ENCODE measurements at places on chromosomes 12 and 14.

DNA sequence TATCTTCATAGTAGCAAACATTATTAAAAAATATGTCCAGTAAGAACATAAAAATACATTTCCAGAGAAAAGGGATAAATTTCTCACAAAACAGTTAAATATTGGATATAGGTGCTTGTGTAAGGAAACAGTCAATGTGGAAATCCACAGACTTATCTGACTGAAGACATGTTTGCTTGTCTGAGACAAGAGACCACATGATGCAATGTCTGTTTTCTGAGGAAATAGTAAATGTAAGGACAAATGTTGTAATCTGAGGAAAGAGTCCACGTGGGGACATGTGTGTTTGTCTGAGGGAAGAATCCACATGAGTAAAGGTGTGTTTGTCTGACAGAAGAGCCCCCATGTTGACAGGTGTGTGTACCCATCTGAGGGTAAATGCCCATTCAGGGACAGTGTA, 1093.2 kb downstream of the TMEM121 start:
- peak; percentile 65 for DNase-seq

DNA sequence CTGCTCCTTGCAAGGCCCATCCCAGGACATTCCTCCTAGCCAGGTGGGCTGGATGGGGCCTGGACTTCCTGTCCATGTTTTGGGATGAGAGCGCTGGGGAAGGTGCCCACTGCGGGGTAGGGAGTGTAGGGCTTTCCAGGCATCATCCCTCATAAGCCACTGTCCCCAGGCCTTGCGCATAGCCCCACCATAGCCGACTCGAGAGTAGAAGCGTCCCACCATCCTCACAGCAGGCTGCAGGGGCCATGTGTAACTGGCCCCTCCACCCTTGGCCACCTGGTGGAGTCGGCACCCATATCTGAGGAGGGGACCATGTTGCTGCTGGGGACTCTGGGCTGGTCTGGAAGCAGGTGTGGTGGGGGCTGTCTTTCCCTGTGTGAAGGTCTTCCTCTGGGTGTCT, 30.5 kb downstream of the SH2B3 start:
- no peak for DNase-seq

- DNase-seq: no peak
These were observed 134.2 kb upstream of the PWP1 start for GRCh38 chr12:107551434-107551833.

GRCh38 chr12:116466536-116466935, 92.6 kb upstream of the MAP1LC3B2 start:
- no peak for DNase-seq

DNA sequence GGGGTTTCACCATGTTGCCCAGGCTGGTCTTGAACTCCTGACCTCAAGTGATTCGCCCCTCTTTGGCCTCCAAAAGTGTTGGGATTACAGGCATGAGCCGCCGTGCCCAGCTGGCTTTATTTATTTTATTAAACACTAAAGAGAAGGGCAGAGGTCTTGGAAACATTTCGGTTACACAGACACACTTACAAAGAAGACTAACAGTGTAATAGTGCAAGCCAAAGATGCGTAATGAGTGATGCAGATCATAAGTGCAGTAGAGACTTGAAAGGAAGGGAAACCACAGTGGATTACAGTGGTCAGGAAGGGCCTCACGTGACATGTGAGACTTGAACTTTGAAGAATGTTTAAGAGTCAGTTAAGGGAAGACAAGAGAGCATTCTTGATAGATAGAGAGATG, 33.9 kb upstream of the CDK17 start:
- DNase-seq: peak; percentile 47

DNA sequence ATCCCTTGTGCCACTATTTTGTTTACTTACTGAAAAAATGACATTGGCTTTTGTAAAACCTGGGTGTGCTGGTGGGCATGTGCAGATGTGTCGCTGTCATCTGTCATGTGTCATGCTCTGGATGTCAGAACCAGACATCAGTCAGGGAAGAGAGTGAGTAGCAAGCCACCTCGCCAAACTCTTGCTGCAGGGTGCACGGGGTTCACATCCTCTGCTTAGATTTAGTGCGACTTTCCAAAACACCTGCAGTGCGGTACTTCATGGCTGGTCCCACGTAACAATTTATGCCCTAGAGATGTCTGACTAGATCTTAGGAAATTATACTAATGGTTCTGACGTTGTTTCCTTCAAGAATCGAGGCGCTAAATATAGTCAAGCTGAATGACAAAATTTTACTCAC, 106.7 kb downstream of the CRADD start:
- no peak for DNase-seq

DNA sequence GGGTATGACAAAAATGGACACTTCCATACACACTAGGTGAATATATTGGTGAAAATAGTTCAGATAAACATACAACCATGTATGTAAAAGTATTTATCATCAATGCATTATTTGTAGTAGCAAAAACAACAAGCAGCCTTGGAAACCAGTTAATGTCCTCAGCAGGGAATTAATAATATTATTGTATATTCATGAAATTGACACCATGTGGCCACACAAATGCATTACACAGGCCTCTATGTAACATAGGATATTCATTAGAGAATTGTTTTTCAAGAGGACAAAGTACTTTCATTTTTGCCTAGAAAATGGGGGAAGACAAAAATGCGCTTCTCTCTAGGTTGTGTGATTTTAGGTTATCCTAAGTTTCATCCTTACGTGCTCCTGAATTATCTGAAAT, 24.3 kb downstream of the SPRING1 start:
- no peak for DNase-seq

GRCh38 chr12:7485095-7485494, 18.5 kb downstream of the CD163 start:
- no peak for DNase-seq

GRCh38 chr14:82180139-82180538, 646.5 kb upstream of the SEL1L start:
- no peak for DNase-seq

- no peak for DNase-seq
These were observed 44.8 kb downstream of the WDR20 start for GRCh38 chr14:102184316-102185035.

- DNase-seq: no peak
These were observed 36.5 kb downstream of the CMKLR1 start for GRCh38 chr12:108302403-108303311.

GRCh38 chr12:91482231-91482630, 299.6 kb upstream of the DCN start:
- DNase-seq: no peak

DNA sequence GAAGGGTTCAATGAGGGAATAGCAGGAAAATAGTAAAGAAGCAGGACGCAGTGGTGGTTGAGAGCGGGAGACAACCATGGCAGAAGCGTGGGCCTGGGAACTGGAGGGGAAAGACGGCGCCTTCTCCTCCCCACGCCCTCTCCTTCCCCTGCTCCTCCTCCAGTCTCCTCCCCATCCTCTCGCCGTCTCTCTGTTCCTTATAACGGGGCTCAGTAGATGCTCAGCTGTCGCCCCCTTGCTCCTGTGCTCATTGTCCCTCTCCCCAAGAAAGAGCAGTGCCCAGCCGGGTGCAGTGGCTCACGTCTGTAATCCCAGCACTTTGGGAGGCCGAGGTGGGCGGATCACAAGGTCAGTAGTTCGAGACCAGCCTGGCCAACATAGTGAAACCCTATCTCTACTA, 142.0 kb downstream of the BCL11B start:
- DNase-seq: no peak

DNA sequence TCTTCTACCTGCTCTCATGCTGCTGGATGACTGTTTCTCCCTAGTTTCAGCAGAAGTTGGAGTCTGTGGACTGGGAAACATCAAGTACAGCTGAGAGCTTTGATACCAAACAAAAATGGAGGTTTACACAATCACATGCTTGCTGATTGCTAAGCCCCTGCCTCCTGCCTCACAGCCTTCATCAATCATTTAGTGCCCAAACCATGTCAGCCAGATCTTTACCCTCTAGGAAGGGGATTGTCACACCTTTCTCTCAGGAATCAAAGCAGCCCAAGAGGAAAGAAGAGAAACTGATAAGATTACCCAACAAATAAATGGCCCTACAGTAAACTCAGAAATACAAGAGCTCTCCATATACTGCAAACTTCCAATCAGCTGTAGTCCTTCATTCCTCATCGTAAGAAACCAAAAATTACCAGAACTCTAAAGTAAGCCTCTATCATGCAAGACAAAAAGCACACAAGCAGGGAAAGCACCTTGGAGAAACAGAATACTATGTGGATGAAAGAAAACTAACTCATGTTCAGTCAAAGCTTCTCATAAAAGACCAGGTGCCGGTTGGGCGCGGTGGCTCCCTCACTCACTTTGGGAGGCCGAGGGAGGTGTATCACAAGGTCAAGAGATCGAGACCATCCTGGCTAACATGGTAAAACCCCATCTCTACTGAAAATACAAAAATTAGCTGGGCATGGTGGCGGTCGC, 63.6 kb upstream of the RESF1 start:
- DNase-seq: no peak

DNA sequence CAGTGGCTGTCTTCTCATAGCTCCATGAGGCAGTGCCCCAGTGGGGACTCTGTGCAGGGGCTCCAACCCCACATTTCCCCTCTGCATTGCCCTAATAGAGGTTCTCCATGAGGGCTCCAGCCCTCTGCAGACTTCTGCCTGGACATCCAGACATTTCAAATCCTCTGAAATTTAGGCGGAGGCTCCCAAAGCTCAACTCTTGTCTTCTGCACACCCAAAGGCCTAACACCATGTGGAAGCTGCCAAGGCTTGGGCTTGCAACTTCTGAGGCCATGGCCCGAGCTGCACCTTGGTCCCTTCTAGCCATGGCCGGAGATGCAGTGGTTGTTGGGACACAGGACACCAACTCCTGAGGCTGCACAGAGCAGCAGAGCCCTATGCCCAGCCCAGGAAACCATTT, 20.5 kb upstream of the PPP2R5C start:
- no peak for DNase-seq

DNA sequence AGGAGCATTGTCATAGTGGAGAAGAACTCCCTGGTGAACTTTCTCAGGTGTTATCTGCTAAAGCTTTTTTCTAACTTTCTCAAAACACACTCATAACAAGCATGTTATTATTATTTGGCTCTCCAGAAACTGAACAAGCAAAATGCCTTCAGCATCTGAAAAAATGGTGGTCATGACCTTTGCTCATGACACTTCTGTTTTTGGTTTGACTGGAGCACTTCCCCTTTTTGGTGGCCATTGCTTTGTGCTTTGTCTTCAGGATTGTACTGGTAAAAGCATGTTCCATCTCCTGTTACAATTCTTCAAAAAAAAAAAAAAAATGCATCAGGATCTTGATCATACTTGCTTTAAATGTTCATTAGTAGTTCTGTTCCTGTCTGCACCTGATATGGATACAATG, 1241.6 kb upstream of the USP15 start:
- DNase-seq: no peak

DNA sequence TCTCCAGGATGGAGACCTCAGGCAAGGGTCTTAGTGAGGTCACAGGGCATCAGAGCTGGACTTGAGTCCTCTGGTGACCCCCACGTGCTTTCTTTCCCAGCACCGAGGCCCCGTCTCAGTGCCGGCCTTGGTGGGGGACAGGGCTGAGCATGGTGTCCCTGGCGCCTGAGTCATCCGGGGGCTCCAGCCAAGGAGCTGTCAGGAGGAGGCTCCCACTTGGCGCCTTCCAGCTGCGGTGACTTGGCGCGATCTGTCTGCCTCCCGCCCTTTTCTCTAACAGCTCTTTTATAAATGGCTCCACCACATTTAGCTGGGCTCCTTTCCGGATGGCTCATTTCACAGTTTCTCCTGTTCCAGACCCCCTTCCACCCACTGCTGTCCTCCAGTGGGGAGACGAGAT, 60.4 kb downstream of the PRMT8 start:
- DNase-seq: no peak

DNA sequence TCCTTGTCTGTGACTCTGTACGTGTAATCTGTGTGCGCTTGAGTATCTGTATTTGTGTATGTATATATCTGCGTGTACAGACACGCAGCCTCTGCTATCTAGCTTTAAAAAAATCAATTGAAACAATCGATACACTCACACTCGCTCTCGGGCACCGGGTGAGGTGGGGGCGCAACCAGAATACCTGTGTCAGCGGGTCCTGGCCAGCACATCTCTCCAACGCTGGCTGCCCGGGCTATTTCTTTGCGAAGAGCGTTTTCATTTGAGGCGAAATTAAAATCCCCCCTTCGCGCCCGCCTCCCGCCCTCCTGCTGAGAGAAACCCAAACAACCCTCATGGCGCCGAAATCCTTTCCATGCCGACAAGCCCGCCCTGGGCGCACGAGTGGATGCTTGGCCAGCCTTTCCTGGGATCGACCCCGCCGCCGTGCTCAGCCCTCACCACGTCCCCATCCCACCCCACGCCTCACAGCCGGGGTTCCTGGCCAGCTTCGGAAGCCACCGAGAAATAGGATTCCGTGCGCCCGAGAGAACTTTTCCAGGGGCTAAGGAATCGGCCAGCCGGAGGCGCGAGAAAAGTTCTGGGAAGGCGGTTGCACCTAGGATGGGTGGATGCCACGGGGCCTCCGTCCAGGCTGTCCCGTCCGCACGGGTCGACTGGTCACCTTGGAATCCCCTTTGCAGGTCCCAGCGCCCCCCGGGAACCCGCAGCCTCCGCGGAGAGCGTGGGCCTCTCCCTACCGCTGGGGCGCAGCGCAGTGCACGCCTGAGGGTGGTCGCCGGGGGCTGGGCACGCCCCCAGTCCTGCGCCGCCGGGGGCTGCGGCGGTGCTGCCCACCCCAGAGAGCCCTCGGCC, 1.0 kb downstream of the ZDHHC22 start:
- DNase-seq: no peak

- DNase-seq: no peak
These were observed 351.0 kb downstream of the NAV3 start for GRCh38 chr12:78181544-78182162.

DNA sequence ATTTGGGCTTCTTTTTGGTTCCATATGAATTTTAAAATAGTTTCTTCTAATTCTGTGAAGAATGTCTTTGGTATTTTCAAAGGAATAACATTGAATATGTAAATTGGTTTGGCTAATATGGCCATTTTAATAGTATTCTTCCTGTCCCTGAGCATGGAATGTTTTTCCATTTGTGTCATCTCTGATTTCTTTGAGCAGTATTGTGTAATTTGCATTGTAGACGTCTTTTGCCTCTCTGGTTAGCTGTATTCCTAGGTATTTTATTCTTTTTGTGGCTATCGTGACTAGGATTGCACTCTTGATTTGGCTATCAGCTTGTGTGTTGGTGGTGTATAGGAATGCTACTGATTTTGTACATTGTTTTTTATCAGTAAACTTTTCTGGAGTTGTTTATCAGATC, 601.9 kb downstream of the SNAPC1 start:
- DNase-seq: no peak

DNA sequence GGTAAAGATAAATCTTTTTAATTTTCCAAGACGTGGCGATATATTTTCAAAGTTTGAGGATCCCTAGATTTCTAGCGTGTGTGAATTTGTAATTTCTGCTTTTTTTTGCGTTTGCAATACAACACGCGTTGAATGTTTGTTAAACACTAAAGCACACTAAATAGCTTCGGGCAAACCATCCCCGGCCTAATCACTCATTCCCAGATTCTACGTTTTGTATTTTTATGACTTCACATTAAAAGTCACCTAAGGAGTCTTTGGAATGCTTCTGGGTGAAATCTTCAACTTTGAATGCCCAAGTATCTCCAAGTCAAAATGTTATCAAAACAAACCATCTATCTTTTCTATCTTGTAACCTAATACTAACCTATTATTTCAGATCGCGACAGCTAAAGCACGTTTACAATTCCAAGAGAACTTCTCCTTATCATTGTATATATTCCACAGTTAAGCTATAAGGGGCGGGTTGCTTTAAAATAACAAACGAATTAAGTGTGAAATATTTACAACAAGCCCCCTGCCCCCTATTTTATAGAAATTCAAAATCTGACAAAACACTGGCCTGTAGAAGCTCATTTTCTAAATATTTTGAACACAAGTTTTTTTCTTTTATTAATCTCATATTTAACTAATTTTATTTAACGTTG, 1.1 kb downstream of the ALX1 start:
- DNase-seq: no peak
